Stimulated activated CD4-positive, alpha-beta T cell treated with anti-CD3 and anti-CD28 coated beads, Interleukin-4, amount 100 ng/mL, for 48 hours (primary cell): ENCODE measurements at places on chromosomes 1 and 21.

DNA sequence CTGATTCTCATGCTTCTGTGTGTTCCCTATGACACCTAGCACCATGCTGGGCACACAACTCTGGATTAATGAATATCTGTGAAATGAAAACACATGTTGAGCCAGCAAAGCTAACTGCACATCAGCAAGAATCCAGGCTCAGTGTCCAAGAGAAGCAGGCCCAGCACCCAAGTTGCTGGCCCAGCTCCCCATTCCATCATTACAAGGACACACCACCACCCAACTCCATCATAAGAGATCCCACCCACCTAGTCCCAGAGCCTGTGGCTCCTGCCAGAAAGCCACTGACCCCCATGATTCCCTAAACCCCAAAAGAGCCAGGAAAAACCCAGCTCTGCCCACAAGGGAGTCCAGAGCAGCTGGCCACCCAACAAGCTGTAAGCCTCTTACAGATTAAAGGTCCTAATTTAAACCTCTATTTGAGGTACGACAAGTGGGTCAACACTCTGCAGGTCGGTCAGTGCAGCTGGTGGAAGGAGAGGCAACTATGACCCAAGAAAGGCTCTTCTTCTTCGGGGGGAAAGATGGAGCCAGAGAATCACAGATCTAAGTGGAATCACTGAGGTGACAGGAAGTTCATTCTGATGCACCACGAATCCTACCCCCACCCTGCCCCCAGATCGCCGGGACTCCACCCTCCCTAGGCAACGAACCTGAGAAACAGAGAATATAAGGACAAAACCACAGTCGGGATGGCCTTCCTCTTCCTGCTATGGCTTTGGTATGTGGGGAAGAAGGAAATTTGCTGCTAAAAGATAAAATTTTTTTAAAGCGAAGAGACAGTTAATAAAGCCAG lies 58.2 kb downstream of the CD34 start:
- no peak for DNase-seq

GRCh38 chr1:202981939-202982338 lies 14.9 kb upstream of the CYB5R1 start:
- DNase-seq, result no peak

DNA sequence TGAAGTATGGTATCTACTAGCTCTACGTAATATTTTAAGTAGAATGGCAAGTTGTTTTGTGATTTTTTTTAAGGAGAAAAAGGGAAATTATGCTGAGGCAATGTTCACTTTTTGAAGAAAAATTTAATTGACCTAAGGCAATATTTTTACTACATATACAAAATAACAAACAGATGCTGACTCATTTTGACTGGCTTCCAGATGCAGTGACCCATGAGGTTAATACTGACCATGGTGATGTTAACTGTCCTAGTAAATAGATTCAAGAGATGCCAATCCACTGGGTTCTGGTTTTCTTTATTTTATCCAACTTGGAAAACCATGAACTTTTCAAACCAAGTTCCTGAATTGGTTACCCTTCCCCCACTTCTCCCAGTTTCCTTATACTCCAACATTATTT lies 154.9 kb downstream of the CRB1 start:
- no peak for DNase-seq

DNA sequence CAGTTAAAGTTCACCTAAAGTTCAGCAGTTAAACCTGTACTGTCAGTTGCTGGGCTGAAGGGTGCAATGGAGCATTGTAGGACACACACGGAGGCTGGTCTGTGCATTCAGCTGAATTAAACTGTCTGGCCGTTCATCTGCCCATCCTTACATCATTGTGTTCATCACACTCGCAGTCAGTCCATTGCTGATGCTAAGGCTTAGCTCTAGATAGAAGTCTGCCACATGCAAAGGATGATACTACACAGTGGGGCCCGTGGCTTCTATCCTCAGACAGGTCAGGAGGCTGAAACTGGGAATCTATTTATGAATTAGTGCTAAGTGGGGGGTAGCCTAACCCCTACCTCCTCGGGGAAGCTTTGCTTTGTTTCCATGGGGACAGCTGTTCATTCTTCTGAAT lies 60.4 kb downstream of the CNIH3 start:
- DNase-seq, result no peak

DNA sequence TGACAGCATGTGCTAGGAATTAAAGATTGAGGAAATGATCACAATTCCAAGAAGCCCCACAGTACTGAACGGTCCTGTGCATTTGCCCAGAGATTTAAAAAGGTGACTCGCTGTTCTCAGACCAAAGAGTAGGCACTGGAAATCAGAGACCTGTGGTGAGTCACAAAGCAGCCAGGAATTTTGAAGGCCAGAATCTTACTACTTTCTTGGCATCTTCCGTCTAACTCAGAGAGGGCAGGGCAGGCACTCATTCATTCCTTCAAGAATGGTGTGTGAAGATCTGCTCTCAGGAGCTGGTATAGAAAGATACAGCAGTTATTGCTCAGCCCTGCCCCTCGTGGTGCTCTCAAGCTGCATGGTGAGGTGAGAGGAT lies 57.9 kb downstream of the BRINP2 start:
- DNase-seq, result no peak

DNA sequence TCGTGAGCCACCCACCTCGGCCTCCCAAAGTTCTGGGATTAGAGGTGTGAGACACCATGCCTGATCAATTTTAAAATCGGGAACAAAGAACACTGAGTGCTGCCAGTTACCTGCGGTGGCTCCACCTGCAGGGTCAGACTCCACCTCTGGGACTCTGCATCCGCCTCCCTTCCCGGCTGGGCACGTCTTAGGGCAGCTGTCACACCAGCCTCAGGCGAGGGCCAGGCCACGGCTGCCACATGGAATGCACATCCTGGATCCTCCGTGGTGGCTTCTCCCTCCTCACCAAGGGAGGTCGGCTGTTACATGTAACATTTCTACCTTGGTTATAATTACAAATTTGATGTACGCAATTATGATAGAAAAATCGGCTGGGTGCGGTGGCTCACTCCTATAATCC lies 5.9 kb upstream of the MXRA8 start:
- DNase-seq, result no peak

GRCh38 chr1:214264196-214264595 lies 16.8 kb upstream of the SMYD2 start:
- no peak for DNase-seq

DNA sequence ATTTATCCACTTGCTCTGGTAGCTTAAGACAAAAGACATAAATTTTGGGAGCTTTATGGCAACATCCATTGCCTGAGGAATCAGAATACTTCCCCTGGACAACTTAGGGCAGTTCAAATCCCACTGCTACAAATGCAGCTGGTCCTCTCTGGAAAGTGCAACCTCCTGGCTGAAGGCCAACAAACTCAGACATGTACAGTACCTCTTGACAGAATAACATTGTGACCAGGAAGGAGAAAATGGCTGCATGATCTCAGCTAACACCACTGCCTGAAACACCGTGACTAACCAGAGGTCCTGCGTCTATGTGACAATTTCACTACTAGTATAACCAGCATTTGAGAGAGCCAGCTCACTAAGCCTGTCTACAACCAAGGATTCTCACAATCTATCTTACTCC lies 218.9 kb downstream of the CRB1 start:
- no peak for DNase-seq

- peak; percentile 7 for DNase-seq
Observed at GRCh38 chr1:19113697-19114092, 96.4 kb downstream of the UBR4 start.

DNA sequence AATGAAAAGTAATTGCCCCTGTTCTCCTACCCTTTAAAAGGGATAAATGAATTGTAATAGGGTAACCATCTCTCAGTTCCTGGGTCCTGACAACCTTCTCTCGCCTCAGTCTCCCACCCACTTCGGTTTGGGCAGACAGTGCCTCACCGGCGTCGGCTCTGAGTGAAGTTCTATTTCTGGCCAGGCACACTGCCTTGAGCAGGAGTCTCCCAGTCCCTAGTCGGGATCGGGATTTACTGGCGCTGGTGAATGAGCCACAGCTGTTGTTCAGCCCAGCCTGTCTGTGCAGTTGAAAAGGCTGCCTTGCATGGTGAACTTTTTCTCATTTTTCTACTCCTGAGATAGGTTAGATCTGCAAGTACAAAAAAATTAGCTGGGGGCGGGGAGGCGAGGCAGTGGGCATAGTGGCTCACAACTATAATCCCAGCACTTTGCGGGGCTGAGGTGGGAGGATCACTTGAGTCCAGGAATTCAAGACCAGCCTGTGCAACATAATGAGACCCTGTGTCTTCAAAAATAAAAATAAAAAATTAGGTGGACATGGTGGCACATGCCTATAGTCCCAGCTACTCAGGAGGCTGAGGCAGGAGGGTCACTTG lies 7.4 kb downstream of the PLEKHM2 start:
- no peak for DNase-seq

GRCh38 chr1:55313903-55314302 lies 98.7 kb upstream of the USP24 start:
- no peak for DNase-seq

- no peak for DNase-seq
Observed at GRCh38 chr21:27795418-27795817, 828.5 kb upstream of the ADAMTS5 start.

DNA sequence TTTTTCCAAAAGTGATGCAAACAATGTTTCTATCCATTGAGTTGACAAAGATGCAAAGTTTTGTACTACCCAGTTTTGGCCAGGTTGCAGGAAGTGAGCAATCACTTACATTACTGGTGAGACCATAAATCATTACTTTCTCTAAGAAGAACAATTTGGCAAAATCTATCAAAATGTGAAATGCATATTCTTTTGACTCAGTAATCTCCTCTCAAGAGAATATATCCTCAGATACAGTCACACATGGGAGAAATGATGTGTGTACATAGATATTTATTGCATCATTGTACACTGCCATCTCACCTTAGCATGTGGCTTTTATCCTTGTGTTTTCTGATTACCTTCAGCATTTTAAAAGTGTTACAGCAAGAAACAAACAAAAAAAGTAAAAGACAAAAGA lies 52.4 kb upstream of the FMO3 start:
- no peak for DNase-seq

DNA sequence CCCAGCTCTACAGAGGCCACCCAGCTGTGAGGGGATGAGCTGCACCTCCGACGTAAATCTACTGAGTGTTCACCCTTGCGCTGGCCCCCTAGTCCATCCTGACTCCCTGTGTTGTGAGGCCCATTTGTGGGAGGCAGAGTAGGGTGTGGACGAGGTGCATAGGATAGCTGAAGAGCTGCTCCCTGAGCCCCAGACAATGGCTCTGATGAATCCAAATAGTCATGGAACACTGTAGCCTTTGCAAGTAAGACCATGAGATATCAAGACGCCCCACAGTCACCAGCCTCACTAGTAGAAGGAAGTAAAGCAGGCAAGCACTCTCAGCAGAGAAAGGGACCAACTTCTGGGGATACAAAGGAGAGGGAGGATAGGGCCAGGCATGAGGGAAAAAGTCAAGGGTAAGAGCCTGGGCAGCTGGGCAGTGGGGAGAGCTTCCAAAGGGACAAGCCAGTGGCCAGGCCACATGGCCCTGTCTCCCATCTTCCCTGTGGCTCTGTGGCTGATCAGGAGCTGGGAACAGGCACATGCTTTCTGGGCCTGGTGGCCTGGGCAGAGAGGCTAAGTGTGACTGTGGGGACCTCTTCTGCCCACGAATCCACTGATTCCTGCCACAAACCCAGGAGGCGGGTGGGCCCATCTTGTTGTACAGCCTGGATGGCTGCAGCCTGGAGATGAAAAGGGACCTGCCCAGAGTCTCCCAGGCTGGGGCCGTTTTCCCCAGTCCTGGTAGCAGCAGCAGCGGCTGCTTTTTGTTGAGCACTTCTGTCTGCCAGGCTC lies 55.5 kb upstream of the EPS8L3 start:
- DNase-seq, result no peak

GRCh38 chr1:234763367-234763766 lies 153.4 kb upstream of the IRF2BP2 start:
- no peak for DNase-seq

DNA sequence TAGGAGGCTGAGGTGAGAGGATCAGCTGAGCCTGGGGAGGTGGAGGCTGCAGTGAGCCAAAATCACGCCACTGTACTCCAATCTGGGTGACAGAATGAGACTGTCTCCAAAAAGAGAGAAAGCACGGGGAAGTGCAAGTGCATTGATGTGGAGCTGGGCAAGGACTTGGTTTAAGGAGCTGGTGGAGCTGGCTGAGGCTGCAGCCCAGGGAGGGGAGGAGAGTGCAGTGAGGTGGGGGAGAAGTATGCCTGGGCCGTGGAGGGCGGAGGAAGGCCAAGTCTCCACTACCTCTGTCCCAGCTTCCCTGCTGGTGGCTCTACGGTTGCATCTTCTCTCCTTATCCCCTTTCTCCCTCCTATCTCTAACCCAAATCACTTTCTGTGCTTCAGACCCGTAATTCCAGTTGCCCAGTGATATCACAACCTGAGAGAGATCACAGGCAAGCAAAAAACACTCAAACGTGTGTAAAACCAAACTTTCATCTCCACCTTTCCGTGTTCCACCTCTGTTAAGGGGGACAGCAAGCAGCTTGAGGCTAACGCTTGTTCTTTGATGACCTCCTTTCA lies 11.1 kb downstream of the TOR3A start:
- no peak for DNase-seq

DNA sequence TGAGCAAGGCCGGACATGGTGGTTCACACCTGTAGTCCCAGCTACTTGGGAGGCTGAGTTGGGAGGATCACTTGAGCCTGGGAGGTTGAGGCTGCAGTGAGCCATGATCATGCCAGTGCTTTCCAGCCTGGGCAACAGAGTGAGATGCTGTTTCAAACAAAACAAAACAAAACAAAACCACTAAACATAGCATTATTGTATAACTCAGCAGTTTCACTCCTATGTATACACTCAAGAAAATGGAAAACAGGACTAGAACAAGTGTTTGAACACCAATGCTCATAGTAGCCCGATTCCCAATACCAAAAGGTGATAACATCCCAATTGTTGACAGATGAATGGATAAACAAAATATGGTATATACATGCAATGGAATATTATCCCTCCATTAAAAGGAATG lies 1.3 kb upstream of the SPATA21 start:
- DNase-seq, result no peak

- DNase-seq, result no peak
Observed at GRCh38 chr1:199041173-199041914, 402.5 kb downstream of the PTPRC start.

GRCh38 chr21:31354122-31354521 lies 10.1 kb upstream of the TIAM1 start:
- DNase-seq, result no peak

DNA sequence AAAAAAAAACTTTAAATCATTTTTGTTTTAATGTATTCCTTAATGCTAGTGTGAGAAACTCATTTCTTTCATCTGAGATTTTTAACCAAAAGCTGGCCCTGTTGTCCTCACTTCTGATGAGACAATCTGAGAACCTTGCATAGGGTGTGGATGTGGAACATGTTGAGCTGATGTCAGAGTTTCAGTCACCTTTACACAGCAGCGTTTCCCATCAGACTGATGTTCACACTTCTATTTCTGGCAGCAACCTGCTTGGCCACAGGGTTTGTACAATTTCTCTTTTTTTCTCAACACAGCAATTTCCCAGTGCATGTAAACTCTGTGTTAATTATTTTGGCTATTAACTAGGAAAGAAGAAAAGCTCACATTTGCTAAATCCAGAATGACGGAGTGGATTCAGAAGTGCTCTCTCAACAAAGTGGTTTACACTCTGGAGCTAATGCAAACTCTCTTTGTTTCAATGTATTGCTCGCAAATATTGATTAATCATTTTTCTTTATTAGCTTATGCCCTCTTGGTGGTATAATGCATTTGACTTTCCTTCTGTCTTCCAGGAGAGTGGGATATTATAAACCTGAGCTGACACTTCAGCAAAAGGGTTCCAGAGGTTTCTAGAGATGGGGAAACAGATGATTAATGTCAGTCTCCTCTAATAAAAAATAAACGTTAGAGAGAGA lies 70.5 kb upstream of the HSPA13 start:
- DNase-seq, result peak; percentile 2

- DNase-seq, result no peak
Observed at GRCh38 chr21:23394458-23394857, 2212.8 kb downstream of the MRPL39 start.
